CD4-positive, alpha-beta T cell treated with Interleukin-6 for 4 hours (primary cell): ENCODE measurements at places on chromosomes 2 and 18.

- DNase-seq, result no peak
Measured at GRCh38 chr18:47773931-47774330, 156.5 kb downstream of the SMAD2 start.

- peak; percentile 45 for DNase-seq
Measured at GRCh38 chr2:232309592-232309991, 69.0 kb upstream of the ALPP start.

- no peak for DNase-seq
Measured at GRCh38 chr2:97747285-97747684, 33.9 kb downstream of the ZAP70 start.

GRCh38 chr2:177816766-177817165, 255.8 kb downstream of the PDE11A start:
- no peak for DNase-seq

DNA sequence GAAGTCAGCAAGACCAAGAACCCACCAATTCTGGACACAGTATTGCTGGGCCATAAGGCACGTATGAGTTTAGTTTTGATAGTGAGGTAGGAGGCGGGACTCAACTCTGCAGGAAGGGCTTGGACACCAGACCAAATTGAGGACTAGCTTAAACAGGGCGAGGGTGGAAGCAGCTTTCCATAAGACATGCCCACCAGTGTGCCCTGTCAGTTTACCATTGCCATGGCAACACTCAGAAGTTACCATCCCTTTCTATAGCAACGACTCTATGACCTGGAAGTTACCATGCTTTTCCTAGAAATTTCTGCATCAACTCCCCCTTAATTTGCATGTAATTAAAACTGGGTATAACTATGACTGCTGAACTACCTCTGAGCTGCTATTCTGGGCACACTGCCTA, 2.8 kb downstream of the M1AP start:
- DNase-seq, result no peak

- DNase-seq, result no peak
Measured at GRCh38 chr18:39455285-39455684, 1889.7 kb upstream of the CELF4 start.

- no peak for DNase-seq
Measured at GRCh38 chr18:250685-251084, 17.2 kb downstream of the THOC1 start.

GRCh38 chr2:74862020-74862964, 28.4 kb downstream of the HK2 start:
- DNase-seq, result no peak

- no peak for DNase-seq
Measured at GRCh38 chr2:102120701-102121159, 21.8 kb upstream of the IL1R1 start.

DNA sequence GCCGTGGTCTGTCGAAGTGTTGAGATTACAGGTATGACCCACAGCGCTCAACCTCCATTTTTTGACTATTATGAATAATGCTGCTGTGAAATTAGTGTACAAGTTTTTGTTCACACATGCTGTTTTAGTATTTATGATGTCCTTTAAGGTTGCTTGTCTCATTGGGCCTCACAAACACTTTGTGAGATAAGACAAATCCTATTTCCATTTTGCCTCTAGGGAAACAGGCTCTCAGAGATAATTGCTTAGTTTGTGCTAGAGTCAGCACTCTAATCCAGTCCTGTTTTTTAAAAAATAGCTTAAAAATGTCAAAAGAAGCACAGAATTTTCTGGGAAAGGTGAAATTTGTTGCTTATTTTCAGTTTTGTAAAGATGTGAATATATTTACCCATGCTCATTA, 43.3 kb upstream of the CUL3 start:
- no peak for DNase-seq

- DNase-seq, result no peak
Measured at GRCh38 chr2:105843476-105844374, 99.0 kb downstream of the NCK2 start.

- DNase-seq, result no peak
Measured at GRCh38 chr2:10132043-10132575, 9.6 kb downstream of the RRM2 start.

GRCh38 chr2:151357359-151357758, at the start of gene TNFAIP6:
Gene TNFAIP6, plus strand, starts transcription at chr2:151357592. Its CDS starts 75 bp downstream, at chr2:151357667.
- DNase-seq, result no peak

DNA sequence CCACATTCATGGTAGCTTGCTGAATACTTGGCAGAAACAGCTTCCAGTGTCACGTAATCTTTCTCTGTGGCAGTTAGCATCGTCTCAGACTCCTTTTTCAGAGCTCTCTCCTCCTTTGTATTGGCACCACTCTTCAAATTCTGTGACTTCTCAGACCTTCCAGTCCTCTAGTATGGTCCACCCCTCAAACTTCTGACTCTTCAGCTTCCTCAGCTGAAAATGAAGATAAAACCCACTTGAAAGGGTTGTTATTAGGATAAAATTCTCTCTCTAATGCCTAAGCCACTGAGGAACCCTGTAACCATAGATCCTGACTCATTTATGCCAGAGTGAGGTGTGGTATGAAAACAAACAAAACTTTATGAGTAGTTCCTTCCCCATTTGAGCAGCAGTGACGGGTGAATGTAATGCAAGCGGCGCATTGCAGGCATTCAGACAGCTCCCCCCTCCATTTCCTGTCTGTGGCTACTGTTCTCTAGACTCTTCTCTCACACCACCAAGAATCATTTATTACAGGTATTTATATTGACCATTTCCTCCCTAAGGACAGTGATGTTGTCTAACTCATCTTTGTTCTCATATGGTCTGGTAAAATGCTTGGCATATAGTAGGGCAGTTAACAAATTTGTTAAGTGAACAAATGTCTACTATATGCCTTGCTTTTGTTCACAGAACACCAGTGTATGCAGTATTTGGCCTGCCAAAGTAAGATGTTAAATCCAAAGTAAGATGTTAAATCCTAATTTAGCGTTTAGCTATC, 35.3 kb downstream of the GALNT1 start:
- peak; percentile 75 for DNase-seq

GRCh38 chr2:155815851-155816250, 516.7 kb downstream of the NR4A2 start:
- DNase-seq, result no peak

- no peak for DNase-seq
Measured at GRCh38 chr2:217096474-217097225, 236.8 kb upstream of the TNP1 start.

DNA sequence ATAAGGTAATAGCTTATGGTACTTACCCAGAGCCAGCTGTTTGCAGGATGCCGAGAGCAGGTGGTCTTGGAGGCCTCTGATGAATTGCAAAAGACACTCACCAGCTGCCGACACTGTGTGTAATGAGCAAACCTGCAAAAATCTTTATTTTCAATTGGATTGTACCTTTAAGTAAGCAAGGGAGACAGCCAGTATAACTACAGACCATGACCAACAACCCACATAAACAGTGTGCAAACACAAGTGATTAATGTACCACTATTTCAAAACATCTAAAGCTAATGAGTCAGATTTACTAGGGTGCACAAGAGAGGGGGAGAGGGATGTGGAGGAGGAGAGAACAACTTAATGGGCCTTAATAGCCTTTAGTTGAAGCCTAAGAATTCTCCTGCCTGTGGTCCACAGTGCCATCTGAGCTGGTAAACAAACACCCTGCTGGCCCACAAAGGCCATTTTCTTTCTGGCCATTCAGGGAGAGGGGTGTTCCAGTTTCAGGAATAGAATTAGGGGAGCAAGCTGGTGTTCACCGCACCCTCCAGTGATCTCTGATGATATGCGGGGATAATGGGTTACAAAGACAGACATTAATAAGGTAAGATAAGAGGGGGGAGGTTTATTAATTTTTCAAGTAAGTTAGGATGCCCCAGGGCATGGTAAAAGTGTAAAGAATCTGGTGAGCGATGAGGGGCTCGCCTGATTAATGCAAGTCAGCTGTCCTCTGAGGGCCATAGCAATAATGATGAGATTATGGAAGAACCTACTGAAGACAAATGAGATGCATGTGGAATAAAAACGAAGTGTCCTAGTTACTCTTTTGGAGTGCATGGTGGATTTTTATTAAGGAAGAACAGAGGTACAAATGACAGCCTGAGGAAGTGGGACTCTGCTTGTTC, 196.4 kb downstream of the HRH4 start:
- DNase-seq, result no peak

DNA sequence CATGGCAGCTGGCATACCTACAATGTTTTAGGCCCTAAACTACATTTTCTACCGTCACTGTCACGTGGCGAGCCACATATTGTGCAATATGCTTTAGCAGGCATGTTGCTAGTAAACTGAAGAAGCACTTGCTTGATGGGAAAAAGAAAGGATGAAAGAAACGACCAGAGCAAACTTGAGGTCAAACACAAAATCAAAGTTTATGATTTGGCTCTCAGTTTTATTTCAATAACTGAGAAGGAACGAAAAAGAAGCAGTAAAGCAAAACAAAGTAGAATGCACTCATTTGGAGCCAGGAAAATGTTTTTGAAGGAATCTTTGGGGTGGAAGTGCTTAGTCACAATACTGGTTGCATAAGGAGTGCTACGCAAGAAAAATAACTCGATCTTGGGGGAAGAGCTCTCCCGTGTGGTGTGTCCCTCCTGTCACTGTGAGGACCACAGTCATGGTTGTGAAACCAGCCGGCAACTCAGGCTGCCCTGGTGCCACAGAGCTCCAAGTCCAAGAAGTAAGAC, 349.8 kb downstream of the RBM43 start:
- DNase-seq, result no peak

DNA sequence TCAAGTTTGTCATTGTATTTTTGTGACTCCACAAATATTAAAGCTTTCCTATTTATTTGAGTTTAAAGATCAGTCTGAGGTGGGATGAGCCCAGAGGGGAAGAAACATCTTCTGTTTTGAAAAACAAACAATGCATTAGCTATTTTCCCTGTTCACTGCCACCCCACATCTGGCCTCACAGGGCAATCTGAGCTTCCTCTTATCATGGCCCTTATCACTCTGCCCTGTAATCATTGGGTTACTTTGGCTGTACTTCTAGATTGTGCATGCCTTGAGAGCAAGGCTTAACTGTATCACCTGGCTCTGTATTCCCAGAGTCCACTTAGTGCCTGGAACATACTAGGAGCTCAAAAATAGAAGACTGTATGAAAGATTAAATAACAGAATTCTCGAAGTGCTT, 241.6 kb upstream of the NT5C1B start:
- no peak for DNase-seq

DNA sequence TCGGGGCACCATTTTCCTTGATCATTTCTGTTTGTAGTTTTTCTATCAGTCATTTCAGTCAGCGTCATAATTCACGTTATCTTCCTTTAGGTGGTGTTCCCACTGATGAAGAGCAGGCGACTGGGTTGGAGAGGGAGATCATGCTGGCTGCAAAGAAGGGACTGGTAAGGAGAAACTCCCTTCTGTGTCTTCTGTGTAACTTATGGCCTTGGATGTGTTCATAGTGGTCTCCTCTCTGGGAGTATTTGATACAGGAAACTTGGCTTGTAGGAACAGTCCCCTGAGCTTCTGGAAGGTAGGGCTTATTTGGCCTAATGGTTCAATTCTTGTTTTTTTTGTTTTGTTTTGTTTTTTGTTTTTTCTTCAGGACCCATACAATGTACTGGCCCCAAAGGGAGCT, 1.1 kb downstream of the COX5B start:
- DNase-seq, result no peak

DNA sequence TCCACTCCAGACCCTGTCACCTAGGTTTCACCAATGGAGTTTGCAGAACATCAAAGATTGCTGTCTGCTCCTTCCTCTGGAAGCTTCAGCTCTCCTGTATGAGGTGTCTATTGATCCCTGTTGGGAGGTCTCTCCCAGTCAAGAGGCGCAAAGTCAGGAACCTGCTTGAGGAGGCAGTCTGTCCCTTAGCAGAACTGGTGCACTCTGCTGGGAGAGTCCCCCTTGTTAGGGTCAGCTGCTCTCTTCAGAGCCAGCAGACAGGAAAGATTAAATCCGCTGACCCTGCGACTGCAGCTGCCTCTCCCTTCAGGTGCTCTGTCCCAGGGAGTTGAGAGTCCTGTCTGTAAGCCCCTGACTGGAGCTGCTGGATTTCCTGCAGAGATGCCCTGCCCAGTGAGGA, 195.7 kb downstream of the PPP1R1C start:
- no peak for DNase-seq

GRCh38 chr2:222518570-222519381, 94.4 kb downstream of the SGPP2 start:
- DNase-seq, result no peak

- DNase-seq, result no peak
Measured at GRCh38 chr2:148255929-148256328, 235.0 kb downstream of the MBD5 start.

DNA sequence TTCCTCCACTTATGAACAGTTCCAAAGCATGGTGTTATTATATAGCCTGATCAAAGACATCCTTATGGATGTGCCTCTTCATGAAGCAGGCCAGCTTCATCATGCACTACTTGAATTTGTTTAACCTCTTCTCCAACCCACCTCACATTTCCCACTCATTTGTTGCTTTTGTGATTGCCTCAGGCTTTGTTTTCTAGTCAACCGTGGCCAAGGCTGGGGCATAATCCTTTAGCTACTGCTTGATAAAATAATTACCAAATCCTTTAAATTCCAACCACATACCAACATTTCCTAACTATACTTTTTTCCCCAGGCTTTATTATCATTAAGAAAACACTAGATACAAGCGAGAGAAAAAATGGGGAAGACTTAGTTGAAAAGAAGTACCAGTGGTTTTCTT, 39.6 kb upstream of the SCN1A start:
- DNase-seq, result no peak

DNA sequence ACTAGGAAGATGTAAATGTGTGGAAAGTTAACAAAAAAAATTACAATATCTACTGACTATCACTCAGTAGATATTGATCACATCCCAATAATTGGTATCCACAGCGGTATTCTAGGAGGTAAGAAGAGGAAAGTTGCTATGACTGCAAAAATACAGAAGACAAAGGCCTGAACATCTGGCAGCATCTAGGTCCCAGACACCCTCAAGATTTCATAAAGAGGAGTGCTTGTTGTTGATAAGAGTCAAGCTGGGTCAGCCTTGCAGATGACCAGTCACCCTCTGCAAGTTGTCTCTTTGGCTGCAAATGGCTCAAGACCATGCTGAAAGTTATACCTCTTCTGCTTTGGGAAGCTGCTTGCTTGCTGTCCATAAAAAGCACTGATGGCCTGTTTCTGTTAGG, 228.4 kb upstream of the FBXO11 start:
- DNase-seq, result no peak
